ENCODE measurements at places on chromosomes 12 and 14.

GRCh38 chr12:91703491-91704283 lies 442.0 kb downstream of the BTG1 start:
- no peak for DNase-seq

GRCh38 chr12:33676866-33677265 lies 237.2 kb upstream of the SYT10 start:
- DNase-seq, result no peak

DNA sequence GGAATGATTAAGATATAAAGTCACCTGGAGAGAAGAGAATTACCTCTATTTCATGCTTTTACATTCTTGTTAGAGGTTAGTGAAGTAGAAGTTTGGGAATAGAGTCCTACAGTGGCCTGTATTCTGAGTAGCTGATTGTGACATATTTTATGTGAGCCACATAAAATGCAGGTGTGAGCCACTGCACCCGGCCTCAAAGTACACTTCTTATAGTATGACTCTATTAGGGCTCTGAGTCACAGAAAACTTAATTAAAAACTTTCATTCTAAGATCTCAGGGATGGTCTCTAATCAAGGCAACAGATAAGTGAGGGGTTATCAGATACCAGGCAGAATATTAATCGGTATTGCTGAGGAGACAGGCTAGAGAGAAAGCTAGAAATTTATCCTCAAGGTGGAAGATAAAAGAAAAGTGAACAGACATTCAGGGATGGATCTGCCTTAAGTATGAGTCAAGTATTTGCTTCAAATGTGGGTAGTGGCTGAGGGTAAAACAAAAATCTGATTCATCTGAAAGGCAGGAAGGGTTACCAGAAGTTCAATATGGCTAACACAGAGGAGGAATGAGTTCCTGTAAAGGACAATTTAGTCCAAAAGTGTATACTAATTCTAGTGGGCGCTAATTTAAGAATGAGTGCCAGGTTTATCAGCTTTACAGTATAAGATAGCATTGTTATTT lies 5.5 kb upstream of the G2E3 start:
- peak; percentile 34 for DNase-seq

GRCh38 chr14:21846227-21846885 lies 172.7 kb upstream of the OR4E1 start:
- DNase-seq, result no peak

- DNase-seq, result peak; percentile 95
Measured at GRCh38 chr12:88241862-88242570, 99.9 kb downstream of the TMTC3 start.

- DNase-seq, result no peak
Measured at GRCh38 chr12:49806321-49806813, 21.8 kb downstream of the NCKAP5L start.

Data from stromal cell of bone marrow (primary cell).